ENCODE measurements at places on chromosomes 16 and 17.

- no peak for DNase-seq
Observed at GRCh38 chr17:47726796-47727703, 6.0 kb upstream of the TBX21 start.

DNA sequence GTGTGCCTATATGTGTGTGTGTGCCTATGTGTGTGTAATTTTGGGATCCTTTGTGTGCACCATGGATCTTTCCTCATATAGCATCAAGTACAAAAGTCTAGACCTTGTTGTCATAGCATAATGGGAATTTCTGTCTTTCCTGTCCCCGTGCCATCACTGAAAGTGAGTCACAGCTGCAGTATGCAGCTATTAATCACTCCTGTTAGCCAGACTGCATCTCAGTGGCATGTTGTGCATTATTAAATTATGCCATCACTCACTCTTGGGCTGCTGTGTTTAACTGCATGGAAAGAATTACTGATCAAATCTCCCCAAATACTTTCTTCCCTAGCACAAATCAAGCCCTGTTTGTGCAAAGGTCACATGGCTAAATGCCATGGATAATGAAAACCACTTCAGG, 92.4 kb downstream of the CBLN1 start:
- no peak for DNase-seq

- no peak for DNase-seq
Observed at GRCh38 chr17:69945698-69946185, 129.3 kb upstream of the KCNJ16 start.

GRCh38 chr17:28057731-28058246, 15.3 kb downstream of the NLK start:
- DNase-seq = no peak

DNA sequence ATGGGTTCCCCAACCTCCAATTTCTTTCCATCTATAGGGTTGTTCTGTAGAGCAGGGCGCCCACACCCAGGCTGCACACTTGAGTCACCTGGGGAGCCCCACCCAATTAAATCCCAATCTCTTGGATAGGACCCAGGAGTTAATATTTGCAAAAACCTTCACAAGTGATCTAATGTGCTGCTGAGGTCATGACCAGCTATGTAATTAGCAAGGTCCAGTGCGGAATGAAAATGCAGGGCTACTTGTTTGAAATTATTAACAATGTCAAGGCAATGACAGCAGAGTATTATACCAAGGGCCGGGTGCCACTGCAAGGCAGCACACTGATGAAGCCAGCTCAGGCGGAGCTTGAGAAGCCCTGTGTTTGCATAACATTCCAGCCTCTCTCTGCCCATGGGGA, 302.7 kb downstream of the MAF start:
- no peak for DNase-seq

- DNase-seq = no peak
Observed at GRCh38 chr17:5210614-5211252, 19.1 kb upstream of the ZNF594 start.

DNA sequence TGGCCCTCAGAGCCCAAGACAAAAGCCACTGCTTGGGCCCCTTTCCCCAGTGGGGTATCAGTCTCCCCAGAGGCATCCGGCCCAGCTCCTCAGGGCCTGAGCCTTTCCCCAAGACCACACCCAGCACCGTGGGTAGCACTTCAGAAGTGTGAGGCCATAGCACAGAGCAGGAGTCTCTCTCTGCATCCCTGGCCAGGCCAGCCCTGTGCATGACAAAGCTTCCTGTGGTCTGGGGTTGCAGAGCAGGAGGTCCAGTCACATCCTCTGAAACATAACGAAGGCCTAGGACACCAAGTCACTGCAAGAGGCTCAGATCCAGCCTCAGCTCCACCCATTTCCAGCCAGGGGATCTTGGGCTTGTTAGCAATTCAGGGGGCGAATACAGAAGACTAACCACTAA, 56.8 kb upstream of the ZNF423 start:
- no peak for DNase-seq

DNA sequence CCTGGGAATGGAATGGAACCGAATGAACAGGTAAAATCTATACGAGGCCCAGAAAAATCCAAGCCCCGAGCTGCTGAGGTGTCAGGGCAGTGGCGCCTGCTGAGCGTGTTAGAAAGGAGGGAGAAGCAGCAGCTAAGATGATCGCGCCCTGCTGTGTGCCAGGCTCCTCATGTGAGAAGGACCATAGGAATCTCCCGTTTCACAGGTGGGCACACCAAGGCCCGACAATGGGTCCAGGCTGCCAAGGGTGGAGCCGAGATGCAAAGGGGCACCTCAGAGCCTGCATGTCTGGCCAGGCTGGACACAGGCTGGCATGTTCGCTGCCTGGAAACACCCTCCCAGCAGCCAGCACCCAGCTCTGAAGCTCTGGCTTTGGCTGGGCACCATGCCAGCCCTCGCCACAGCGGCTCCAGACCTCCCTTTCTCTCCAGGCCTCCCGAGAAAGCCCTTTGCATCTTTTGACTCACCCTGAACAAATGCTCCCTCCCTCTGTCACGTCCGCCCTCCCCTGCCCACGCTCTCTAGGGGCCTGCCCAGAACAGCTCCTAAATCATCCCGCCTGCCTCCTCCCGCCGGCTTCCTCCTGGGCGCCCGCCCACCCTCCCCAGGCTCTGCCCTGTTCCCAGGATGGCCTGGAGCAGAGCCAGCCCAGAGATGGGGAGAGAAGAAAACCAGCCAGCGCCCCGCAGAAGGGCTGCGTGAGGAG, 217.8 kb upstream of the GSE1 start:
- DNase-seq = peak; percentile 67

- DNase-seq = peak; percentile 28
Observed at GRCh38 chr17:3740611-3741073, 16.9 kb downstream of the HASPIN start.

DNA sequence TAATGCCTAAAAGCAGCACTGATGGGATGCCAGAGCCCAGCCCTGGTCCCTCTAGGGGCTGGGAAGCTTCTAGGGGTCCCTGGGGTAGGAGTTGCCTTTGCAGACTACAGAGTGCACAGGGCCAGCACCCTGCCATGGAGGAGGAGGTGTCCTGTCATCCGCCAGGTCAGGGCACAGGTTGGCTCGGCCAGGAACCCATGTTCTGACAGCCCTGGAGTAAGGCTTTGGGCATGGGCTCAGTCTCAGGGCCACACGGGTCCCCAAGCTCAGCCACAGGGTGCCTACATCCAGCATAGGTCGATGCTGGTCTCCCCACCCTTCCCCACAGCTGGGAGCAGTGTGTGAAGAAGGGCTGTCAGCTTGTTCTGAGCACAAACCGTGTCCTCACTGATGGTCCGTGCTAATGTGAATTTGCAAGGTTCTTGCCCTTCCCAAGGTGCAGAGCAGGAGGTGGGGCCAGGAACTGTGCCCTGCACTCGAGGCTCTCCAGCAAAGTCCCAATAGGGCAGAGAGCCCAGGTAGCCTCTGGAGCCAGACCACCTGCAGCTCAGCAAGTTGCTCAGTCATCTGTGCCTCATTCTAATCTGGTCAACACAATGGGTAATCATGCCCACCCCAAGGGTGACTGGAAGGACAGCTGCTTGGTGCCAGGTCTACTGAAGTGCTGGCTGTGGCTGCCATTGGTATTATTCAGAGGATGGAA, 72.8 kb downstream of the AMFR start:
- DNase-seq = no peak

DNA sequence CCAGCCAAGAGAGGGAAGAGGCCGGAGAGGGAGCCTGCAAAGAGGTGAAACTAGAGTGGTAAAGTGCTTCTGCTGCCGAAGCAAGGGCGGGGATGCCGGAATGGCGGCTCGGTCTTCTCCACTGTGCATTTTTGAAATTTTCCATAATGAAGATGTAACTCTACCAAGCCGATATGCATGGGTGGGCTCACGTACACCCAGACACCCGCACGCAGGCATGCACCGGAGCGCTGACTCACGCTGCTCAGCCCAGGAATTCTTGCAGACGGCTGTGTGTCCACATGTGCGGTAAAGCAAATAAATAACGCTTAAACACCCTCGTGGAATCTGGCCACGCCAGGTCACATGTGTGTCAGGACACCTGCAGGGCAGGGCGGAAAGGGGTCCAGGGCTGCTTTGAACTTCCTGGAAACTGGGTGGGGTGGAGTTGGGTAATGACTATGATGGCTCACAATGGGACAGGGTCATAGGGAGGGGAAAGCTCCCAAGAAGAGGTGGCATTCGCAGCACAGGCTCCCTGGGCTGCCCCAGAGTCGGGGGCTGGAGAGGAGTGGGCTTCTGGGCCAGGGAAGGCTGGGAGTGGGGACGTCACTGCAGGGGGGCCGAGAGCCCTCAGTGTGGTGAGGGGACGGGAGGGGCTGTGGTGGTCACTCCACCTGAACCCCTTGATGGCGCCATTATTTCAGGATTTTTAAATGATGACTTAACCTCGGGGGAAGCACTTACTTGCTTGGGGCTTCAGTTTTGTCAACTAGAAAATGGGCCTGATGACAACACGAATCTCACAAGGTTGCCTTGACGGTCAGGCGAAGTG, 265.5 kb downstream of the PARN start:
- DNase-seq = no peak

DNA sequence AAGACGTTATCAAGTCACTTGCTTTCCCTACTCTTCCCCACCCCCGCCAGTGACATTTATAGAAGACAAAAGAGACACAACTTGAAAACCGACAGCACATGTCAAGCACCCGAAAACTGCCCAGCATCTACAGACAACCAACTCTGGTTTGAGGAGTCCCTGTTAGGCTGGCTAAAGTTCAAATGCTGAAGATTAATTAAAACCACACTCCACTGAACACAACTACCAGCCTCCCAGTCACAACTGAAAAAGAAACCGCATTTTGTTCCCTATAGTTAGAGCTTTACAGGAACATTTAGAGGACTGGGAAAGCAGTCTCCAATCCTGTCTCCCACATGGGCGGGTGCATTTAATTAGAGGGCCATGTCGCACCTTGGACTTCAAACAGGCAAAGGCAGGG, 73.0 kb upstream of the COX10 start:
- no peak for DNase-seq

DNA sequence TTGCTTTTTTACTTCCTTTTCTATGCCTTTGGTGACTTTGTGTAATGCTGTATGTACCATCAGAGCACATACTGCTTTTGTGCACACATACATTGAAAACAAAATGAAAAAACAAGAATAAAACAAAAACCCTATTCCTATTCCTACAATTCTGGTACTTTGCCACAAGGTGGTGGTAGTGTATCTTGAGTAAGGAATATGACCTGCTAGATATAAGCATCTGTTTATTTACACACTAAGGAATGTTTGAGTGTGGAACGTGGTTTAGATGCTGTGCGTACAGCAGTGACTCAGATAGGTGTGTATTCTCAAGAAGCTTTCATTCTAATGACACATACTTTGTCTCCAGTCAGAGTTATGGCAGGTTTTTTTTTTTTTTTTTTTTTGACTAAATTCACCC, 606.2 kb downstream of the WWOX start:
- no peak for DNase-seq

DNA sequence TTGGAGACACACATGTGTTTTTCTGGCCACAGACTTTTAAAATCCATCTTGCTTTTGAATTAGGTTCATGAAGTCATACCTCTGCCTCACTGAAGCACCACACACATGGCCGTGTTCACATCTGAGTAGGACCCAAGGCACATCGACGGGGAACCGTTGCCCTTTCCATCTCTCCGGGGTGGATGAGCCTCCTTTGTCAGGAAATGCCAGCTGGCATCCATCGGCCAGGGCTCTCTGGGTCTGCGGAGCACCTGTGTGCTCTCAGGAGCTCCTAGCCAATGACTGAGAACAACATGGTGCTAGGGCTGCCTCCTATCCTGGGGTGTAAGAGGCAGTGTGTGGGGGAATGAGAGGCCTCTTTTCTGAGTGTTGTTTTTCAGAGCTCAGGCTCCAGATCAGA, 24.5 kb upstream of the NKD1 start:
- DNase-seq = no peak

GRCh38 chr16:78607465-78607864, 508.0 kb downstream of the WWOX start:
- DNase-seq = no peak

DNA sequence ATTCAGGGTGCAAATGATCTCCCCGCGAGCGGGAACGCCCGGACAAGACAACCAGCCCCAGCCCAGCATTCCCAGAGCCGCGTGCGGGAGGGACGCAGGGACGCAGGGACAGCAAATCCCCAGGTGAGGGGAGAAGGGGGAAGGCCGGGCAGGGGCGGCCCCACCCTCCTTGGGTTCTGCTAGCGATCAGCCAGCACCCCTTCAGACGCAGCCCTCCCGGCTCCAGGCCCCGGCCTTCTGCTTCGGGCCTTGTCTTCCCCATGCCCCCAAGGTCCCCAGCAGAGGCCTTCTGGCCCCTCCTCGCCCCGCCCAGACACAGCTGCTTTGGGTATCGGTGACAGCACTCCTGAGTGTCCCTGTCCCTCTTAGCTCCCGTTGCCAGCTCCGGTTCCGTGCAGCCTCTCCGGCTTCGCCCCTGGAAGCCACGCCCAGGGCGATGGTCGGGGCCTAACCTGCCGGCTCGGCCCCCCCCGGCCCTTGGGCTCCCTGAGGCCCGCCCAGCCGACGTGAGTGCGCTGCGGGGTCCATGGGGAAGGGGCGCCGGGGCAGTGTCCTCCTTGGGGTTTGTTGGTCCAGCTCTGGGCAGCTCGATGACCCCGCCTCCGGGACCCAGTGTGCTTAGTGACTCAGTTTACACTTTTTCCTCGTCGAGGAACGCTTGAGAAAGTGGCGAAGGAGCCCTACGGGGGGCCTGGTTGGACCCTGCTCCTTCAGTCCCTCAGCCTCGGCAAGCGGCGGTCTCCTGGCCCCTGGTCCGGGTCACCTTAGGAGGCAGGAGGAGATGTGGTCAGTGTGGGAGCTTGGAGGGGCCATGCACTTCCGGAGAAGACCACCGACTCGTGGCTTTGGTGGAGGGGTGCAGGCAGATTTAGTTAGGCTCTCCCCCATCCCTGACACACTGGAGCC, 50.5 kb upstream of the AMZ2 start:
- peak; percentile 36 for DNase-seq

- DNase-seq = no peak
Observed at GRCh38 chr17:29344201-29344856, 45.8 kb upstream of the TAOK1 start.

GRCh38 chr17:8141741-8142140, 10.5 kb downstream of the PER1 start:
- DNase-seq = no peak

GRCh38 chr16:89061590-89062380, 31.9 kb upstream of the ACSF3 start:
- DNase-seq = no peak

DNA sequence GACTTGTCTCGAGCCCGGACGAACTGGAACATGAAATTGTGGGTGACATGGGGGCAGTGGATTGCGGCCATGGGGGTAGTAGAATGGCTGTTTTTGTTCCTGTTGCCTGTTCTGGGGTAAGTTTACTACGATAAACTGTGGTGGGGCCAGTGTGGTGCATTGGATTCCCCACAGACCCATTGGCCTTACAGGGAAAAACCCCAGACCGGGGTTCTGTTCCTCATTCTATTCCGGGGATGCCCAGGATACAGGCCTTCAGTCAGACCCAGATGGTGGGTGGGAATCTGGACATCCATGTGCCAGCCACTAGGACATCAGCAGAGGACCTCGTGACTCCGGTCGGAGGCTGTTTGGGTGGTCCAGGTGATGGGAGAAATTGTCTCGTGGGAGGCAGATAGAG, 88.1 kb downstream of the ABCC1 start:
- no peak for DNase-seq

- DNase-seq = peak; percentile 83
Observed at GRCh38 chr17:63434951-63435571, 11.0 kb downstream of the CYB561 start.

- DNase-seq = no peak
Observed at GRCh38 chr17:55763856-55764255, 13.0 kb downstream of the PCTP start.

- no peak for DNase-seq
Observed at GRCh38 chr16:79618692-79619050, 18.1 kb upstream of the MAF start.

- peak; percentile 97 for DNase-seq
Observed at GRCh38 chr16:72664509-72665408, 383.2 kb downstream of the ZFHX3 start.
